Glomerular endothelial cell (primary cell): ENCODE measurements at places on chromosomes 1 and 21.

- no peak for DNase-seq
Measured at GRCh38 chr1:200265881-200266280, 144.0 kb downstream of the ZNF281 start.

- DNase-seq, result no peak
Measured at GRCh38 chr1:9733160-9733789, 81.7 kb downstream of the PIK3CD start.

DNA sequence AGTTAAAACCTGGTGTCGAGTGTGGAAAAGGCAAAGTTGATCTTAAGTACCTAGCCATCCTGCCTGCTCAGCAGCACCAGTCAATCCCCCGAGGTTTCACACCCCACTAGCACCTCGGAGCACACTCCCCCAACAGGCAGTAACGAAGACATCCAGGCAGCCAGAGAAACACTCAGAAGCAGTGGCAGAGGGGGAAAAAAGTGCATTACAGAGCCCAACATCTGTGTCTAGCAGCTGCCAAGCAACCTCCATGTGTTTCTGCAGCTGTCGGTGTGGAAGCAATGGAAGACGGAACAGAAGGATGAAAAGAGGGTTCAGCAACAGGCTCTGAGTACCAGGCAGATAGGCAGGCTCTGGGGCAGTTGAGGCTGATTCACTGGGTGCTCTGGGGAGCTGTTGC is 73.4 kb upstream of the PROX1 start:
- no peak for DNase-seq

- DNase-seq, result no peak
Measured at GRCh38 chr1:216815260-216816131, 92.3 kb upstream of the ESRRG start.

- no peak for DNase-seq
Measured at GRCh38 chr21:37983336-37984095, 67.3 kb upstream of the KCNJ6 start.

DNA sequence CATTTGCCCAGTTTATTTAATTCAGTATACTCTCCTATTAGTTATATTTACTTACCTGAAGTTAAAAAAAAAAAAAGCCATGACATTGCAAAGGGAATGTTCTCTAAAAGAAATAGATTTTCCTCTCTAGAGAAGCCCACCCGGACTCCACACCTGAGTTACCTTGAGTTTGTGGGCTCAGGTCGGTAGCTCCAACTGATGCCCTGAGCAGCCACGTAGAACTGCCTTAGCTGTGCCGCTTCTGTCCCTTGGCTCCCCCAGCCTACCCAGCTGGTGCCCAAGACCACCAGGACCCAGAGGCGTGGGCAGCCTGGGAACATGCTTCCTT is 250 bp downstream of the F5 start:
- no peak for DNase-seq
